ENCODE measurements at places on chromosomes 5 and 9.

DNA sequence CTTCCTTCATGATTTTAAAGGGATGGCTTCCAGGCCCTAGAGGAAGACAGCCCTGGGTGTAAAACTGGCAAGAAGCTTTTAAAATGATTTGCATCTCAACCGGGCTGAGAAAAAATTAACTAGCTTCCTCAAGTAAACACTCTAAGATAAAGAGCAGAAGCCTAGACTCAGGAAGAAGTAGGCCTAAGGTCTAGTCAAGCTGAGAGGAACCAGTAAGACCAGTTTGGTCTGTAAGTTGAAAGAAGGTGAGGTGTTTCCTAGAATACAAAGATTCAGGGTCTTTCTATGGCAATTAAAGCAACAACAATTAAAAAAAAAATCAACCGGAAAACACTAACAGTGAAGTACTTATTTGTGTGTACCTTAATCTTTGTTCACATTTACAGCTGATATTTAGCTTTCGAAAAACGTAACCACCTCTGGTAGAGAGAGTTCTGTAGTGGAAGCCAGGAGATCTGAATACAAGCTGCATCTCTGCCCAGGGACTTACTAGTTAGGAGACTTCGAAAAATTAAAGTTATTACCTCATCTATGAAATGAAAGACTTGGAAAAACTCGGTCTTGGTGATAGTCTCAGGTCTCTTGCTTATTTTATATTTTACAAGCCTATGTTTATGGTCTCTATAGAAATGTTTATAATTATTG lies 75.7 kb downstream of the TUSC1 start:
- no peaks in the 10 kb centered on the region for H3K4me1 ChIP-seq
- H3K27ac ChIP-seq: no peak overlapping the region
- no peaks in the 10 kb centered on the region for H3K27me3 ChIP-seq
- no peaks in the 10 kb centered on the region for H3K36me3 ChIP-seq
- H3K4me3 ChIP-seq: no peak overlapping the region
- DNase-seq: no peak

DNA sequence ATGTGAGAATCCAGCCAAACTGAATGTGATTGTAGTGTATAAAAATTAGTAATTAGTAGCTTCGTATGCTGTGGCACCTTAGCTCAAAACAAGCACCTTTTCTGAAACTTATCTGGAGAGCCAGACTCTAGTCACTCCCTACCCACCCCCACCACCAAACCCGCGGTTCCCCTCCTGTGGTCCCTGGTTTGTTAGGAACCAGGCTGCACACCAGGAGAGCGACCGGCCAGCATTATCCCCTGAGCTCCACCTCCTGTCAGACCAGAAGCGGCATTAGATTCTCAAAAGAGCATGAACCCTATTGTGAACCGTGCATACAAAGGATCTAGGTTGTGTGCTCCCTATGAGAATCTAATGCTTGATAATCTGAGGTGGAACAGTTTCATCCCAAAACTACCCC lies 498.6 kb downstream of the CHSY3 start:
- H3K4me1 ChIP-seq: no peaks in the 10 kb centered on the region
- DNase-seq: no peak
- H3K36me3 ChIP-seq: no peaks in the 10 kb centered on the region
- no peak overlapping the region for H3K27ac ChIP-seq
- H3K4me3 ChIP-seq: no peak overlapping the region
- no peaks in the 10 kb centered on the region for H3K27me3 ChIP-seq

DNA sequence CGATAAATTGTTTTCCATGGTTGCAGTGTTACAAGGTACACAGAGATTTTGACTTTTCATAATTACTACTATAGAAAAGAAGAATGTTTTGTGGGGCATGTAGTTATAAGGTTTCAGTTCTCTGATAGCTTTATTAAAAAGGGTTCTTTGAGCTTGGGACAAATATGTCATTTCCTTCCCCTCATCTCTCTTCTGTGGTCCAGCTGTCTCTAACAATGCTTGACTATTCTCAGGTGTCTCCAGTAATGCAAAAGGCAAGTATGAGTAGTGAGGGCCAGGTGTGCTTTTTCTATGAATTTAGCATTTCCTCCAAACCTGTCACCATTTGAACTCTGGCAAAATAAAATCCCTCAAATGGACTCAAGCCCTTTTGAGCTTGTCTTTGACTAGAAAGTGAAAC lies 84.3 kb downstream of the SLF1 start:
- H3K4me1 ChIP-seq: no peaks in the 10 kb centered on the region
- H3K4me3 ChIP-seq: no peak overlapping the region
- no peak overlapping the region for H3K27ac ChIP-seq
- H3K36me3 ChIP-seq: no peaks in the 10 kb centered on the region

DNA sequence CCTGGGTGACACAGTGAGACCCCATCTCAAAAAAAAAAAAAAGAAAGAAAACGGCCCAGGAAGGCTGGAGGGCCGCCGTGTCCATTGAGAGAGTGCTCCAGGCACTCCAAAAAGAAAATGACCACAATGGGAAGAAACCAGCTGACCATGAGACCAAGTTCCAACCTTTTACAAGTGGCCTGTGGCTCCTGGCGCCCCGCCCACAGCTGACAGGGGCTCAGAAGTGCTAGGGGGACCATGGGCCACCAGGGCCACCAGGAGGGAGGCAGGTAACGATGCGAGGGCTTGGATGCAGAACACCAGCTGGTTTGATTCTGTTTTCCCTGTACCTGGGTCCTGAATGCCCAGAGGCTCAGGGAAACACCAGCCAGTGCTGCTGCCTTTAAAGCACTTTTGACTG lies 34.6 kb downstream of the FXN start:
- H3K36me3 ChIP-seq: peaks cover 3% of the 10 kb centered on the region
- peaks cover 7% of the 10 kb centered on the region for H3K4me1 ChIP-seq
- no peak for DNase-seq
- no peak overlapping the region for H3K27ac ChIP-seq
- no peaks in the 10 kb centered on the region for H3K27me3 ChIP-seq
- no peak overlapping the region for H3K4me3 ChIP-seq

DNA sequence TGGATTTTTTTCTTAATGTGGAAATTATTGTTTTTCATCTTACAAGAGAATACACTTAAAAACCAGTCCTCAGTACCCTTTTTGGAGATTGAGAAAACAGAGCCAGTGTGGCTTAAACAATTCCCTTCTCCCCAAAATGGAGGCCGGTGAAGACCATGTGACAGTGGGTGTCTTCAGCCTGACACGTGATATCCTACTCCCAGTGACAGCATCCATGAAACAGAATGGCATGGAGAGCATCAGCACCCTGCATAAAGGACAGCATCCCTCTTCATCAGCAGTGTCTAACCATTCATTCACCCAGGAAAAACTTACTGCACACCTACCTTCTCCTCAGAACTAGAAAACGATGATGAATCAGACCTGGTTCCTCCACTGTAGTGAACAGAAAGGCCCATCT lies 103.4 kb upstream of the RAI14 start:
- no peaks in the 10 kb centered on the region for H3K36me3 ChIP-seq
- peaks cover 11% of the 10 kb centered on the region for H3K4me1 ChIP-seq
- no peak overlapping the region for H3K4me3 ChIP-seq
- H3K27me3 ChIP-seq: no peaks in the 10 kb centered on the region
- no peak overlapping the region for H3K27ac ChIP-seq
- no peak for DNase-seq

GRCh38 chr5:32027093-32027716 lies 146.9 kb downstream of the GOLPH3 start:
- H3K4me3 ChIP-seq: no peak overlapping the region
- H3K27me3 ChIP-seq: no peaks in the 10 kb centered on the region
- no peak for DNase-seq
- H3K27ac ChIP-seq: peak overlapping the region; percentile 64
- no peaks in the 10 kb centered on the region for H3K4me1 ChIP-seq

DNA sequence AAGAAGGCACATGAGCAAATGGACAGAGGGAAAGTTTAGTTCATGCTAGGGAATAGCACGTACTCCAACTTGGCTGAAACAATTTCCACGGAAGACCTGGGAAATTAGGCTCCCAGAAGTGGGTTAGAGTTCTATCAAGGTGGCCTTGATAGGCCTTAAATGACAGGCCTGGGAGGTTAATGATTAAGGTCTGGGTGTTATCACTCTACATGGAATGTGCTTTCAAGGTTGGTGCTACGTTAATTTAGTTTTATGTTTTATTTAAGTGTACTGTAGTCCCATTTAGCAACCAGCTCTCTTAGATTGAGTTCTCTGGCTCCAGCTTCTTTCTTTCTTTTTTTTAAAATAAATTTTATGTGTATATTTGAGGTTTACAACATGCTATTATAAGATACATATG lies 121.4 kb upstream of the MEF2C start:
- no peak for DNase-seq
- no peaks in the 10 kb centered on the region for H3K36me3 ChIP-seq
- H3K27ac ChIP-seq: no peak overlapping the region
- H3K4me3 ChIP-seq: no peak overlapping the region

GRCh38 chr9:70031141-70031545 lies 12.5 kb upstream of the MAMDC2 start:
- no peaks in the 10 kb centered on the region for H3K27me3 ChIP-seq
- no peak for DNase-seq
- H3K4me3 ChIP-seq: no peak overlapping the region
- no peaks in the 10 kb centered on the region for H3K4me1 ChIP-seq

DNA sequence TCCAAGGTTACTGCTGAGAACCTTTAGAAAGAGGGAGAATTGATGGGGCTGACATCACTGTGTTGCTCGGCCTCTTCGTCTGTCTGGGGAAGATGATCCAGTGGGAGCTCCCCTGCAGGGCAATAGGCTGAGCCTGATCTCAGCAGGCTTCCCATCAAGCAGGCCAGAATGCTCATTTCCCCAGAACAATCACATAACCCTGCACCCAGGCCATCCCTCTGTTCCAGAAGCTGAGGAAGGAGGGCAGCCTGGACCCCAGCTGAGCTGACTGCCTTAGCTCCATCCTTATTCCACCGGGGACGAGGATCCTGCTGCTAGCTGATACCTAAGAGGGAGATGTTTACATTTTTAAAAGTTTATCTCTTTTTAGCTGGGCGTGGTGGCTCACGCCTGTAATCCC lies 11.6 kb upstream of the CDC23 start:
- no peaks in the 10 kb centered on the region for H3K36me3 ChIP-seq
- no peak for DNase-seq
- peaks cover 7% of the 10 kb centered on the region for H3K4me1 ChIP-seq
- no peak overlapping the region for H3K27ac ChIP-seq

GRCh38 chr5:26737348-26738265 lies 300.8 kb downstream of the CDH9 start:
- no peak overlapping the region for H3K27ac ChIP-seq
- no peak for DNase-seq
- H3K36me3 ChIP-seq: no peaks in the 10 kb centered on the region
- no peak overlapping the region for H3K4me3 ChIP-seq

- H3K27ac ChIP-seq: peak overlapping the region; percentile 10
- no peaks in the 10 kb centered on the region for H3K36me3 ChIP-seq
- H3K4me3 ChIP-seq: no peak overlapping the region
- peak; percentile 83 for DNase-seq
- H3K27me3 ChIP-seq: no peaks in the 10 kb centered on the region
Observed at GRCh38 chr9:128494108-128494745, 10.3 kb upstream of the GLE1 start.

DNA sequence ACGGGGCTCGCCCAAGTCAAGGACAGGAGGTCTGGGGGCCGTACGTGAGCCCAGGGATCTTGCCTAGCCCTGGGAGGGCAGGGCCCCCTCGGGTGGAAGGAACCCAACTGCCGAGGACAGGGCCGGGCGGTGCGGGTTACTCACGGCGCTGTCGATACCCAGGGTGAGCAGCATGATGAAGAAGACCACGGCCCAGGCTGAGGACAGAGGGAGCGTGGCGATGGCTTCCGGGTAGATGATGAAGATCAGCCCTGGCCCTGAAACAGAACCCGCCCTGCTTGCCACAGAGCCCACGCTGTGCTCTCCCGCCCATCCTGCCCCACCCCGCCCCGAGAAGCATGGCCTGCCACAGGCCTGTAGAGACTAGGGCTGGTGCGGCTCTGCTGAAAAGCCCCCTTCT lies 34.1 kb downstream of the SLC6A3 start:
- H3K4me3 ChIP-seq: no peak overlapping the region
- no peaks in the 10 kb centered on the region for H3K36me3 ChIP-seq
- DNase-seq: no peak
- H3K27ac ChIP-seq: no peak overlapping the region

GRCh38 chr9:124764774-124765438 lies 6.2 kb downstream of the NR6A1 start:
- H3K27me3 ChIP-seq: no peaks in the 10 kb centered on the region
- no peak overlapping the region for H3K4me3 ChIP-seq
- no peak overlapping the region for H3K27ac ChIP-seq
- no peak for DNase-seq
- H3K4me1 ChIP-seq: no peaks in the 10 kb centered on the region

DNA sequence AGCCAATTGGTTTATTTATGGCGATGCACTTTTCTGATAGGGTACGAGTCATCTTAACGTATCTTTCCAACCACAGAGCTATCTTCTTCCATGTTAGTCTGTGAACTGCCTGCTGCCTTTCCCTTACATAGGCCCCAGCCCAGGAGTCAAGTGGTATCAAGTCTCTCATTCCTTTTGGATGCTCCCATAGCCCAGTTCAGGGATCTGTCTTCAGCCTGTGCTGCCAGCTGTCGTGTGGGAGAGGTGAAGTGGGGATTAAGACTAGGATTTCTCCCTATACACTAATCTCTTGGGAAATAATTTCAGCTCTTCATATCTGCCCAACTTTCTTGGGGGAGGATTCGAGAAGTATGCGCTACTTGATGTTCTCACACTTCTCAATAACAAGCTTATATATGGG lies 475.7 kb downstream of the EBF1 start:
- no peaks in the 10 kb centered on the region for H3K36me3 ChIP-seq
- H3K27ac ChIP-seq: no peak overlapping the region

GRCh38 chr9:117083559-117083958 lies 331.3 kb downstream of the ASTN2 start:
- no peak overlapping the region for H3K4me3 ChIP-seq
- H3K27me3 ChIP-seq: no peaks in the 10 kb centered on the region
- H3K36me3 ChIP-seq: no peaks in the 10 kb centered on the region
- H3K4me1 ChIP-seq: no peaks in the 10 kb centered on the region
- no peak overlapping the region for H3K27ac ChIP-seq

DNA sequence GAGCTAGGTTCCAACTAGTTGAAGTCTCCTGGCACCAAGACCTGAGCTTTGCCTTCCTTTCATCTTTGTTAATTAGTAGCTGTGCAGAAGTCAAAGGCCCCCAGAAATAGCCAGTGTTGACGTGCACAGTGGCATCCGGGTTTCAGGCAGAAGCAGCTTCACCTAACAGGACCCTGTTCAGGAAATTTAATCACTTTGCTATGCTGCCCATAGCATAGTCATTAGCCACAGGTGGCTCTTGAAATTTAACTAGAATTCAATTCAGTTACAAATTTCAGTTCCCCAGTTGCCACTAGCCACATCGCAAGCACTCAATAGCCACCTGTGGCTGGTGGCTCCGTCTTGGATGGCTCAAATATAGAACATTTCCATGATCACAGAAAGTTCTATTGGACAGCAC lies 179.1 kb downstream of the GOLPH3 start:
- H3K36me3 ChIP-seq: no peaks in the 10 kb centered on the region
- H3K27me3 ChIP-seq: no peaks in the 10 kb centered on the region
- no peak overlapping the region for H3K27ac ChIP-seq
- H3K4me1 ChIP-seq: no peaks in the 10 kb centered on the region

GRCh38 chr5:151150471-151151262 lies 6.9 kb downstream of the ANXA6 start:
- no peak for DNase-seq
- peak overlapping the region; percentile 7 for H3K27ac ChIP-seq
- H3K4me1 ChIP-seq: peaks cover 54% of the 10 kb centered on the region
- no peak overlapping the region for H3K4me3 ChIP-seq
- H3K27me3 ChIP-seq: no peaks in the 10 kb centered on the region
- H3K36me3 ChIP-seq: peaks cover 4% of the 10 kb centered on the region

Measured in liver (tissue), 10 donors.